ENCODE measurements at places on chromosomes 7 and 10. TPM values are rescaled to one million over a fixed set of nuclear protein-coding genes. Genes with fewer than 3 reads are reported as not detected.

DNAJC2 gene
- total RNA-seq: 9.8 TPM

DUS4L gene
- 9.7 TPM for total RNA-seq

SLC18A3 gene
- not detected for total RNA-seq

CLRN3 gene
- not detected for total RNA-seq

POLR1F gene
- 21.0 TPM for total RNA-seq

CRTAC1 gene
- 0.74 TPM for total RNA-seq

ZCWPW1 gene
- total RNA-seq: 0.98 TPM

LIPA gene
- 54.9 TPM for total RNA-seq

RBM48 gene
- total RNA-seq: 6.8 TPM

CRPPA gene
- 1.4 TPM for total RNA-seq

ATOH7 gene
- not detected for total RNA-seq

TRIL gene
- 0.64 TPM for total RNA-seq

RAB19 gene
- not detected for total RNA-seq
